ENCODE measurements at places on chromosomes 2 and 18. TPM values are rescaled to one million over a fixed set of nuclear protein-coding genes. Genes with fewer than 3 reads are reported as not detected.

The SP140 gene
- 0.49 TPM for total RNA-seq

- no peak for DNase-seq
Measured at GRCh38 chr18:39776766-39777165, 2178.3 kb upstream of the PIK3C3 start.

DNA sequence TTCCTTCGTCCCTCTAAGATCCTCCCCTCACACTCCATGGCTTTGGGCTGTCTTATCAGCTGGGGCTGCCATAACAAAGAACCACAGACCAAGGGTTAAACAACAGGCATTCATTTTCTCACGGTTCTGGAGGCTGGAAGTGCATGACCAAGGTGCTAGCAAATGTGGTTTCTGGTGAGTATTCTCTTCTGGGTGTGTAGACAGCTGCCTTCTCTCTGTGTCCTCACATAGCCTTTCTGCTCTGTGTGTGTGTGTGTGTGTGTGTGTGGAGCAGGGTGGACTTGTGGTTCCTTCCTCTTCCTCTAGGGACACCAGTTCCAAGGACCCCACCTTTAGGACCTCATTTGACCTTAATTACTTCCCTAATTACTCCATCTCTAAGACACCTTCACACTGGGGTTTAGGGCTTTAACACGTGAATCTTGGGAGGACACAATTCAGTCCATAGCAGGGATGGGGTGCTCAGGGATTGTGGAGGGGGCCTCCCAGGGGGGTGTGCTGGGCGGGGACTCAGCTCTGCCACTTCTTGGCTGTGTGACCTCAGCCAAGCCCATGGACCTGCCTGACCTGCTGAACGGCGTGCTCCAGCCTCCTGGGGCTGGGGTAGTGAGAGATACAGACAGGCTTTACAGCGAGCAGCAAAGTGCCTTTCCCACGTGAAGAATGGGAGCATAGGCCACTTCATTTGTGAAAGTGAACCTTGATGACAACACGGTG lies 38.0 kb downstream of the ACKR3 start:
- DNase-seq: no peak

- no peak for DNase-seq
Measured at GRCh38 chr18:55462652-55463051, 125.3 kb downstream of the TCF4 start.

The PPP1R1C gene
- 0.59 TPM for total RNA-seq

DNA sequence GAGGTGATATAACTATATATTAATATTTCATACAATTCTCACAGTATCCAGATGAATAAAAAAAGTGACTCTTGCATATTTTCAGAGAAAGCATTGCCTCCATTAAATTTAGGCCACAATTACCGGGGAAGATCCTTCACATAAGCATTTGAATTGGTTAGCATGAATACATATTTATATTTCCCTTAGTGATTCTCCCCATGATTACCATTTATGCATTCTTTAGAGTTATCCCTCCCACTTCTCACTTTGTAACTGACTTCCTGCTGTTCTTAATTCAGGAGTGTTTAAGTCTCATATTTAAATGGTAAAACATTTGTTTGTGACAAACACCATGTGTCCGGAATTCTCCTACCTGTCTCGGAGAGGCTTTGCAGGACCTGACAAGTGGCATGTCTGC lies 523.4 kb downstream of the CCDC85A start:
- DNase-seq: no peak

DNA sequence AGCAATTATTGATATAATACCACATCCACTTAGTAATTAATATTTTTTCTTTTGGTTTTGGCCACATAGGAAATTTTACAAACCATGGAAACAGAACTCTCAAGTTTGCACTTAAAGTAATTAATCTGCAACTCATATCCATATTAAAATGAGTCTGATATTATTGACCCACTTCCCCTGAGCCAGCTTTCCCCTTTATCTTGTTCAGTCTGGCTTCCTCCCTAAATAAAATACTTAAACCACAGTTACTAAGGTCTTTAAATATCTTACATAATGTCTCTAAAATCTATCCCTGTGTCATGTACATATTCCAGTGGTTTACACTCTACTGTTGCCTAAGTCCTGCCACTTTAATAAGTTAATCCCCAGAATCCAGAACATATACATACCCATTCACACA lies 564.9 kb upstream of the FSHR start:
- DNase-seq: no peak

DNA sequence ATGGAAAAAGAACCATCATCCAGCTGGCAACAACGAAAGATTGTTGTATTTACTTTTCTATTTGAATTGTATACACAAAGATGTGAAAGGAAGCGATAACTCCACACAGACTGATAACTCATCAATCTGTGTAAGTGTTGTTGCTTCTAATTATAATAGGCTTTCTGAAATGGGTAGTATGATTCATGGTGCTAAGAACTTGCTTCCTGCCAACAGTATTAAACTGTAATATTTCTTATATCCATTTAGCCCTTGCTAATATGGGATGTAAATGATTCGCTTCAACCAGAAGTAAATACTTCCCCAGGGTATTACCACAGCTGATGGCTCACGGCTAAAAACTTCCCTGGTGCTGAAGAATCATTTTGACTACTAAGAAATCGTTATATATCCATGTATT lies 70.2 kb downstream of the TMEM163 start:
- DNase-seq: no peak

The PLA2R1 gene
- total RNA-seq: 11.3 TPM

- DNase-seq: no peak
Measured at GRCh38 chr2:8693157-8693821, 11.4 kb downstream of the ID2 start.

The C2orf66 gene
- 0.69 TPM for total RNA-seq

DNA sequence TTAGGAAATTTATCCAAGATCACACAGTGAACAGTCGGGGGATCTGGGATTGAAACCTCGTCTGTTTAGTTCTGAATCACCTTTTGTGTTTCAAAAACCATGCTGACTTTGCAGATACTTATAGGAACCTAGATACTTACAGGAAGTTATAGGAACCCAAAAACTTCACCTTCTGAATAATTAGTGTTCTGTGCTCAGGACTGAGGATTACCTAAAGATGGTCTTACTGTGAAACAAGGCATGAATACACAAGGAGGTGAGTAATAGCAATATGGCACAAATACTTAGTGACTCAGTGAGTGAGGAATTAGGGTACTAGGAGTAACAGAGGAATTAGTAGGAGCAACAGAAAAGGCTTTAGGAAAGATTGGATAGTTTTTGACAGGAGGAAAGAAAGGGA lies 145.5 kb downstream of the LRATD1 start:
- DNase-seq: no peak

- no peak for DNase-seq
Measured at GRCh38 chr2:110679337-110679707, 1.5 kb upstream of the BUB1 start.

All from skin of body (tissue), 3 donors.